SJSA1 (cell line): ENCODE measurements at places on chromosomes 4 and X. TPM values are rescaled to one million over a fixed set of nuclear protein-coding genes. Genes with fewer than 3 reads are reported as not detected.
A peak's percentile ranks its signal among the peaks of the same experiment; 100 is the strongest.

DNA sequence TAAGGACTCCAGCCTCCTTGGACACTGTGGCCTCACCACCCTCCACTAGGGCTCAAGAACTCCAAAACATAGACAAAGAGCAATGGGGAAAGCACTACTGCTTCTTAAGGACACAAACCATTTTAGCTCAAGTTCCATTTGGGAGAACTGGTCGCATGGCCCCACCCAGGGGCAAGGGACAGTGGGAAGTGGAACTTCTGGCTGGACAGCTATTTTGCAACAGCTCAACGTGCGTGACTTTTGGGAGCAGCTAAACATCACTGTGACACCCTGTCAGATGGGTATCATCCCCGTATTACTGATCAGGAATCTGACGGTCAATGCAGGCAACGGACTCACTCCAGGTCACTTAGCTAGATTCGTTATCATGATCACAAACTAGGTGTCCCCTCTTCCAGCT lies 9.0 kb upstream of the GLOD5 start:
- DNase-seq: no peak
- no peaks in the 10 kb centered on the region for H3K36me3 ChIP-seq
- no peak overlapping the region for H3K4me3 ChIP-seq
- no peaks in the 10 kb centered on the region for H3K27me3 ChIP-seq

- H3K27ac ChIP-seq: no peak overlapping the region
- H3K4me3 ChIP-seq: no peak overlapping the region
- no peak for DNase-seq
- H3K27me3 ChIP-seq: no peaks in the 10 kb centered on the region
Measured at GRCh38 chr4:40238700-40239548, 42.1 kb downstream of the RHOH start.

HTN1 gene
- total RNA-seq: not detected in 2 replicates

DNA sequence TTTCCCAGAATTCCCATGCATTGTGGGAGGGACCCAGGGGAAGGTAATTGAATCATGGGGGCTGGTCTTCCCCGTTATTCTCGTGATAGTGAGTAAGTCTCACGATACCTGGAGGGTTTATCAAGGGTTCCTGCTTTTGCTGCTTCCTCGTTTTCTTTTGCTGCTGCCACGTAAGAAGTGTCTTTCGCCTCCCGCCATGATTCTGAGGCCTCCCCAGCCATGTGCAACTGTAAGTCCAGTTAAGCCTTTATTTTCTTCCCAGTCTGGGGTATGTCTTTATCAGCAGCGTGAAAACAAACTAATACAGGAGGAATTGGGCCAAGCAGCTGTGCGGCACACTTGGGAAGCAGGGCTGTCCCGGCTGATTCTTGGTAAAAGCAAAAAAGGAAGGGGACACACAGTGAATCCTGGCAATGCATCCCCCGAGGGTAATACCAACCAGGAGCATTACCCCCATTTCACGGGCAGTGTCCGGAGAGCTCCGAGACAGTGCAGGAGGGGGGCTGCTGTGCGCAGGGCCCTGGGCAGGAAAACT lies 185.7 kb downstream of the AFAP1 start:
- H3K36me3 ChIP-seq: peaks cover 17% of the 10 kb centered on the region; the same call in 1 of the 2 replicates
- peaks cover 3% of the 10 kb centered on the region; the same call in 1 of the 2 replicates for H3K4me1 ChIP-seq
- H3K4me3 ChIP-seq: no peak overlapping the region

DNA sequence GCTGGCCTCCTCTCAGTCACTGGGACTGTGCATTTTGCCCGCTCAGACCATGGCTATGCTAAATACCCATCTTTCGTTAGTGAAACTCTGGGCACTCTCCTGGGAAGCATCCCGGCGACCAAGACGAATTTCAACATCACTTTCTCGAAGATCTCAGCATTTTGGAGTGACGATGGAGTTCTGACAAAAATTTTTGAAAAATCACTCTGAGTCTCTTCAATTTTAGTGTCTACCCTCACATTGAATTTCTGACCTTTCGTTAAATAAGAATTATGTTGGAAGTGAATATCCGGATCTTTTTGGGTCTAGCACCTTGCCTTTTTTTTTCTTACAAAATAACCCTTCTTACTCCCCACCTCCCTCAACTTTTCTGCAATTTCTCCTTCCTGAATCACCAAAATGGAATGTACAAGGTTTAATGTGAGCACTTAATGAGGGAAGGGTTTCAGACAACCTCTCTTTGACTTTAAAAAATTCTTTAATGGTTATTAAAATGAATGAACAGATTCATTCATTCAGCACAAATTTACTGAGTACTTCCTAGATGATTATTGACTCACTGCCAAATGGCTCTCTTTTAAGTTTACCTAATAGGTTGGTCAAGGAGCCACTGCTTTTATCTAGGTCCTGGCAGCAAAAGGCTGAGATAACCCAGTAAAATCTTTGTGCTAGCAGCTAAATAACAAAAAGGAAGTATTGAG lies 746 bp upstream of the AADAT start:
- H3K4me1 ChIP-seq: peaks cover 20% of the 10 kb centered on the region
- DNase-seq: no peak
- H3K27ac ChIP-seq: no peak overlapping the region
- H3K4me3 ChIP-seq: peak overlapping the region; percentile 64

SPANXA2 gene
- total RNA-seq: 0.68 TPM in 1 of 2 replicates, not detected in the other

GABRG1 gene
- total RNA-seq: not detected in 2 replicates

FDCSP gene
- total RNA-seq: not detected in 2 replicates

GRCh38 chrX:150569155-150569477 lies 695 bp downstream of the MTM1 start:
- peak overlapping the region; percentile 38; the same call in 1 of the 2 replicates for H3K27ac ChIP-seq
- peaks cover 3% of the 10 kb centered on the region; the same call in 1 of the 2 replicates for H3K36me3 ChIP-seq
- peaks cover 38% of the 10 kb centered on the region for H3K4me1 ChIP-seq

DNA sequence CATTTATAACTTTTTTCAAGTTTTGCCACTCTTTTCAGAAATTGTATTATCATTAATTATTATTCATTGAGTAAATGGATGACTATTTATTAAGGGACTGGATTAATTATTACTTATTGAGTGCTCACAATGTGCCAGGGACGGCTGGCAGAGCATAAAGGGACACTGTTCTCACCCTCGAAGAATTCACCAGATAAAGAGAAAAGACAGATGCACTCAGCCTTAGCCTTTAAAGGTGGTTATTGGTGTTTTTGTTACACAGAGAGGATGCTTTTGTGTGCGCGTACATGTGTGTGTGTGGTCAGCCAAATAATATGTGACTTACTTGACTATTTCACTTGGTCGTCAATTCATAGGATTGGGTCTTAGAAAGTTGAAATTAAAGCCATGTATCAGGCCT lies 187.0 kb downstream of the ANTXR2 start:
- no peak overlapping the region for H3K27ac ChIP-seq
- no peaks in the 10 kb centered on the region for H3K27me3 ChIP-seq
- H3K36me3 ChIP-seq: no peaks in the 10 kb centered on the region
- no peak for DNase-seq
- no peaks in the 10 kb centered on the region for H3K4me1 ChIP-seq

AMOT gene
- total RNA-seq: 8.3 and 11.7 TPM in 2 replicates

DNA sequence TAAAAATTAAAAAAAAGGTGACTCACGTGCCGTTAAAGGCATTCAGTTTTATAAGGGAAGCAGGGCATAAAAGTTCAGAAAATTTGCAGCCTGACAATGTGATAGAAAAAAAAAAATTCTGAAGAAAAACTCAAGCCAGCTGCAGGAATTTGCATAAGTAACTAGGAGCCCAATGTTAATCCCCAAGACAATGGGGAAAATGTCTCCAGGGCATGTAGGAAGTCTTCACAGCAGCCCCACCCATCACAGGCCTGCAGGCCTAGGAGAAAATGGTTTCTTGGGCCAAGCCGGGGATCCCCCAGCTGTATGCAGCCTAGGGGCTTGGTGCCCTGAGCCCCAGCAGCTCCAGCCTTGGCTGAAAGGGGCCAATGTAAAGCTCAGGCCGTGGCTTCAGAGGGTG lies 31.2 kb downstream of the CHM start:
- H3K27me3 ChIP-seq: no peaks in the 10 kb centered on the region
- no peak overlapping the region for H3K27ac ChIP-seq
- no peak for DNase-seq
- H3K36me3 ChIP-seq: no peaks in the 10 kb centered on the region
- peaks cover 27% of the 10 kb centered on the region for H3K4me1 ChIP-seq
- no peak overlapping the region for H3K4me3 ChIP-seq

GRCh38 chr4:99156992-99157391 lies 12.9 kb upstream of the ADH4 start:
- no peak for DNase-seq
- H3K27me3 ChIP-seq: no peaks in the 10 kb centered on the region
- no peak overlapping the region for H3K4me3 ChIP-seq
- H3K27ac ChIP-seq: no peak overlapping the region

DNA sequence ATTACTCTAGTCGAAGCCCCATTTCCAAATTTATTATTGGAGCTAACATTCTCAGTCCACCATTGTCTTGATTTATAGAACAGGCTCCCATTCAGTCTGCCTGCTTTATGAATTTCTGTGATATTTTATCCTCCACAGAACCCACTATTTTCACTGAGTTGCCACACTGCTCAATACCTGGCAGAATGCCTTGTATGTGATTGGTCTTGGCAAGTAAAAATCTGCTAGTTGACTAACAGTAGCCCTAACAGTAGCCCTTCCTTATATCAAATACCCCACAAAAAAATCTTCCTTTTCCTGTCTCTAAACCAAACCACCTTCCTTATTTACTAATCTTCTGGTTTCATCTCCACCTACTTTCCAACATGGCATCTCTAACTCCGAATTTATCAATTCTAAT lies 82.6 kb downstream of the CHM start:
- H3K27ac ChIP-seq: no peak overlapping the region
- no peak for DNase-seq
- no peaks in the 10 kb centered on the region for H3K36me3 ChIP-seq
- no peak overlapping the region for H3K4me3 ChIP-seq
- H3K27me3 ChIP-seq: no peaks in the 10 kb centered on the region
- 0 out of 2 replicates have a peak, but pooled peaks cover 3% of the 10 kb centered on the region for H3K4me1 ChIP-seq

- H3K36me3 ChIP-seq: no peaks in the 10 kb centered on the region
- H3K4me1 ChIP-seq: peaks cover 7% of the 10 kb centered on the region; the same call in 1 of the 2 replicates
- no peak overlapping the region for H3K27ac ChIP-seq
- H3K27me3 ChIP-seq: no peaks in the 10 kb centered on the region
Measured at GRCh38 chrX:39262641-39263040, 461.4 kb downstream of the MID1IP1 start.

TRIM75 gene
- total RNA-seq: not detected in 2 replicates
